Stimulated activated CD4-positive, alpha-beta T cell treated with anti-CD3 and anti-CD28 coated beads, Interleukin-1b, Interleukin-23, amount 100 ng/mL, for 48 hours (primary cell): ENCODE measurements at places on chromosomes 4 and X.

GRCh38 chrX:116010939-116011338 is 159.6 kb upstream of the AGTR2 start:
- DNase-seq, result no peak

- no peak for DNase-seq
These were observed 2262.0 kb upstream of the TENM3 start for GRCh38 chr4:179981161-179981560.

GRCh38 chrX:153981771-153982533 is 9.4 kb downstream of the TMEM187 start:
- DNase-seq, result peak; percentile 77

DNA sequence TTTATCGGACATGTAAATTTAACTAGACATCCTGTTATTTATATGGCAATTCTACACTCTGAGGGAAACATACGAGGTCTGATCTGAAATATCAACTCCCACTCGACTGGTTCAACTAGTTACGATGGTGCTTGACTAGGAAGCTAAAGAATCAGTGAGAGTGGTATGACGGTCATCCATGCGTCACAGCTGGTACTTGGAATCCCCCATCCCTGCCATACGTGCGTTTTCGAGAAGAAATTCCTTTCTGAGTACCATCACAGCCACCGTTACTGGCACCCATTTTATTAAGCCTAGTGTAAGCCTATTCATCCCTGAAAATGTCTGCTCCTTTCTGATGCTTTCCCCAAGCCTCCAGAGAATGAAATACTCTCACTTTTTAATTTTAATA is 695 bp upstream of the PIGA start:
- peak; percentile 45 for DNase-seq

DNA sequence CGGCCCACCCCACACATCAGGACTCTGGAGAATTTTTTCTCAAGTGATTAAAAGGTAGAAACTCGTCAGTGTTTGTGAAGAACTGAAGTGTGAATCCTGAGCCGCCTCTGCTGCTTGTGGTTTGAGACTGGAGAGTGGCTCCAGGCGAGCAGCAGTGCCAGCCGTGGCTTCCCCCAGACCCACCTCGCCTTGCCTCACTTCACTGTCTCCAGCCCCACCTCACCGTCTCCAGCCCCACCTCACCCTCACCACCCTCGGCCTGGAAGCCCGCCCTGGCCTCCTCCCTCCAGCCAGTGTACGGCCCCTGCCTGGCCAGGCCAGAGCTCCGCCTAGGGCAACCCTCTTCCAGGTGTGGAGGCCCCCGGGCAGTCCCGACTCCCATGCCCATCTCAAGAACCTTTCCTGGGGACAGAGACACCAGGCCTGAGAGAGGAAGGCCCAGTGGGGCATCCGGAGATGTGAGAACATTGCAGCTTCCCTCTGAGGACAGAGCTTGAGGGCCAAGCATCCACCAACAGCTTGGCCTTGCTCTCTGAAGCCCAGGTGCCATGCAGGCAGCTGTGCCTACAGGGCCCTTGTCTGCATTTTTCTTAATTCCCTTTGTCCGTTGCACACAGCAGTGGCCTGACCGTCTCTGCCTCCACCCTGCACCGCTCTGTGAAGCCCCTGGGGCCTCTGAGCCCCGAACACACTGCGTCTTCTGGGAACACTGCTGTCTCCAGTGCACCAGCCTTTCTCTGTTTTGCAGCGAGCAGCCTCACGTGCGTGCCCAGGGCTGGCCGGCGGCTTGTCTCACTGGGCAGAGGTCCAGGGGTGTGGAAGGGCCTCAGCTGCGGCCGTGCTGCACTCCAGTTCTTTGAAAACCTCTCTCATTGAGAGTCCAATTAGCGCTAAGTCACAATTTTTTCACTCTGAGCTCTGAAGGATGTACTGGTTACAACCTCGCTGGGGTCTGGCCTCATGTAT is 13.8 kb downstream of the SH3BP2 start:
- DNase-seq, result no peak

DNA sequence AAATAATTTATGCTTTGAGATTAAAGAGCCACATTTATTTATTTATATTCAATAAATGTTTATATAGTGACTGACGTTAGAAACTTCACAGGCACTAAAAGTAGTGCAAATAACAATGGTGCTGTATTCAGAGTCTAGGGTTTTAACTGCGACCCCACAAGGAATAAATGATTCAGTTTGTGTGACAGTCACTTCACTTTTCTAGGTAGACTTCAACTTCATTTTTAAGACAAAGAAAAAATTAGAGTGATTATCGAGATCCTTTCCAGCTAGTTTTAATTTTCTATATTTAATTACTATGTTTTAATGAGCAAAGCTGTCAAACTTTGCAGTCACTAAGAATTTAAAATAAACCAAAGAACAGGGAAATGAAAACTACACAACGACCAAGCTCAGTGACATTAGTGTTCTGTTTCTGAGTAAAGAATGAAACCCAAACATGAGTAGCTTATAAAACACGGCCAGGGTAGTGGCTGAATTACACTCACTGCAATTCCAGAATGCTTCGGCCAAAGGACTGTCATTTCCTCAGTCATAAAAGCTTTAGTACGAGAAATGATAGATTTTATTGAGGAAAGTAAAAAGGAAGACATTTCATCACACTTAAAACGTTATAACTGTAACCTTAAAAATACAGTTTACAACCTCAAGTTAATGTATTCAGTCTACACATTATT is 38.6 kb downstream of the ADGRA3 start:
- no peak for DNase-seq

DNA sequence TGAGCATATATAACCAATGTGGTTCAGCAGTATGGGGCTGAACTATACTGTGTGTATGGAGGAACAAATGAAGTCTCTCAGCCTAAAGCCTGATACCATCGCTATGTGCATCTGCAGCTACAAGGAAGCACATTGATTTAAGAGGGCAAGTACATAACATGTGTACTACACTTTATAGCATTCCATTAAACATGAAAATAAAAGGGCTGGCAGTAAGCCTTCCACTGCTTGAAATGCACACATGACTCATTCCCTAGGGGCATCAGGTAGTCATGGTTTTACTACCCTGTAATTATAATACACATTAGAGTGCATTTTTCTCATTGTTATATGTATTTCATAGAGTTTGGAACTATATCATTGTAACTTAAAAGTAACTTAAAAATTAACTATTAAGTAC is 51.2 kb downstream of the SMARCA1 start:
- no peak for DNase-seq

DNA sequence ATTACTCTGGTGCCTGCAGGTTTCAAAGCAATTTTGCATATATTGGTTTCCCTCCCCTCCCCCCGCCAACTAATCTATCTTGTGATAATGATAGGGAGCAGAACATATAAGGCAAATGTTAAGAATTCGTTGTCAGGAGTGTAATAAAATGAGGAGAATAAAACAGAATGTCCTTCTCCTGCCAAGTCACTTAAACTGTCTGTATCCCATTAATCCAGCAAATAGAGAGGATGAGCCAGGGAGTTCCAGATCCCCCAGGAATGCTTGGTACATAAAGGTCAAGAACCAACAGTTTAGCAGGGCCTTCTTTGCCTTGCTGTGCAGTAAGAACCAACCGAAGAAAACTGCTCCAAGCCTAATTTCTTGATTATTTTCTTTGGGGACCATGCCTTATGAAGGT is 141.4 kb downstream of the AMELX start:
- no peak for DNase-seq

DNA sequence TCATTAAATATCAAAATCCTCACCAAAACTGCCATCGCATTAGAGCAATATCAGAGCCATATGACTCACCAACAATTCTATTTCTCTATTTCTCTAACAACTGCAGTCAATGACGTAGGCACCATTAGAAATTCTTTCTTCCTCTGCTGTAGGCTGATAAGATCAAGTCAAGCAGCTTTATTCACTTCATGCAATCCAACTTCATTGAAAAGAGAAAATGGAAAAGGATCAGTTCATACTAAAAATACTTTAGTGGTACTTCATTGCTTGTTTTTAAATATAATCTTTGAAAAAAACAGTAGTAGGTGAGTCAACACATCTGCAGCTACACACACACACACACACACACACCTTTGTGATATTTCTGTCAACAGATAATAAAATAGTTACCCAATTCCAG is 345.3 kb upstream of the TENM3 start:
- no peak for DNase-seq

DNA sequence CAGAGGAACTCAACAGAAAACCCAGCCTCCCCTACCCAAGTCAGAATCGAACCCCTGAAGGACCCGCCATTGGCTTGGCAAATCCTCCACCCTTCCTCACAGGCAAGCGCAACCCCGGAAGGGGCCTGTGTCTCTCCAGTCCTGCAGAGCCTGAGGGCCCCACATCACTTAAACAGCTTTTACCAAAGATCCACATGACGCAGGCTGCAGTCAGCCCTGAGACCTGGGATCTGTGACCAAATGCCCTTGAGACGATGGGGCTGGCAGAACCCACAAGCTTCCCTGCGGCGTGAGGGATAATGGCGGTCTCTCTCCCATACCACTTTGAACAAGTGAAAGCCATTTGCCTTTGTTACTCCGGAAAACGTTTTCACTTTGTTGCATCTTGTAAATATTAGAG is 54.9 kb downstream of the ACOX3 start:
- DNase-seq, result no peak

DNA sequence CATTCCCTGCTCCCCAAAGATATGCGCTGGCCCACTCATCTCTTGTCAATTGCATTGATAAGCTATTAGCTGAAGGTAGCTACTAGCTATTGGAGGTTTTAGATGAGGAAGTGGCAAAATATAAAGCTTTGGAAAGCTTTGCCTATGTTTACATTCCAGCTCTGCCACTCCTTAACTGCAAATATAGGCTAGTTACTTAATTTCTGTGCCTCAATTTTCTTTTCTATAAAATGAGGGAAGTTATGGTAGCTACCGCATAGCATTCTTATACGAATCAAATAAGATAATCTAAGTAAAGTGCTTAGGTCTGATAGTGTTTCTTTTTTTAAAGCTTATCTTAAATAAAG is 47.7 kb upstream of the RASGEF1B start:
- DNase-seq, result no peak

DNA sequence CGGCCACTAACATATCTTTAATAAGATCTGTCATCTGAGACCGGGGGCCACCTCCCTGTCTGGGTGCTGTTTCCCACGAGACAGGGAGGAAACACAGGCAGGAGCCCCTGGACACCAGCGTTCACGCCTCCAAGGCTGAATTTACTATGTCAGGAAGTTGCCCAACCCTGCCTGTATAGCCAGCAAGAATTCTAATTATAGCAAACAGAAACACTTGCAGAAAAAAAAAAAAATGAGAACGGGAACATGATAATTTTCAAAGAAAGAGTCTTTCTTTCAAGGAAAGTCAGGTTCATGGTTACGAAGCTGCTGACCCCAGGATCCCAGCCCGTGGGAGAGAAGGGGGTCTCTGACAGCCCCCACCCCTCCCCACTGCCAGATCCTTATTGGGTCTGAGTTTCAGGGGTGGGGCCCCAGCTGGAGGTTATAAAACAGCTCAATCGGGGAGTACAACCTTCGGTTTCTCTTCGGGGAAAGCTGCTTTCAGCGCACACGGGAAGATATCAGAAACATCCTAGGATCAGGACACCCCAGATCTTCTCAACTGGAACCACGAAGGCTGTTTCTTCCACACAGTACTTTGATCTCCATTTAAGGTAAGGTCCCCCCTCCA is at the start of gene IL3RA:
Gene IL3RA (plus strand): TSS at position 455 of the 613 bp plus-strand sequence. CDS start 4,981 bp downstream, outside the sequence.
- no peak for DNase-seq

- DNase-seq, result no peak
These were observed 3.1 kb upstream of the FGF16 start for GRCh38 chrX:77444075-77444474.

- no peak for DNase-seq
These were observed 45.2 kb downstream of the ADH5 start for GRCh38 chr4:99043346-99043745.

DNA sequence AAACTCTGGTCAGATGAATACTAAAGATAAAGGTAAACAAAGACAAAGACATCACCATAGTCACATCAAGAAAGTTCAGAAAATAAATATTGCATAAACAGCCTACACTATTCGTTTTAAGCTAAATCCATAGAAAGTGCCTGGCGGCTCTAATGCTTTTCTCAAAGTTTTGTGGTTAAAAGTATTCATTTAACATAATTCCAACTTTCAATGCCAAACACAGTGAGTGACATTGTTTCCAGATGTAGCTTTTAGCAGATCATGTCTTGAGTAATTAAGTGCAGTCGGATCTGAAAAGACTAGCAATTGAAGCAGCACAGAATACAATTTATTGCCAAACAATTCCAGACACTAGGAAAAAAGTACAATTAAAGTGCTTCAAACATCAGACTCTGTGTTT is 287.1 kb upstream of the ADGRL3 start:
- no peak for DNase-seq

GRCh38 chr4:26413582-26413981 is 76.7 kb downstream of the CCKAR start:
- DNase-seq, result no peak

DNA sequence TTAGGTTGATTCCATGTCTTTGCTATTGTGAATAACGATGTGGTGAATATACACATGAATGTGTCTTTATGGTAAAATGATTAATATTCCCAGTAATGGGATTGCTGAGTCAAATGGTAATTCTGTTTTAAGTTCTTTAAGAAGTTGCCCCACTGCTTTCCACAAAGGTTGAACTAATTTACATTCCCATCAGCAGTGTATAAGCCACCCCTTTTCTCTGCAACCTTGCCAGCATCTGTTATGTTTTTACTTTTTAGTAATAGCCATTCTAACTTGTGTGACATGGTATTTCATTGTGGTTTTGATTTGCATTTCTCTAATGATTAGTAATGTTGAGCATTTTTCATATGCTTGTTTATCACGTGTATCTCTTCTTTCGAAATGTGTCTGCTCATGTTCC is 503.3 kb downstream of the PCDH18 start:
- no peak for DNase-seq

- DNase-seq, result no peak
These were observed 7.4 kb downstream of the AFF1 start for GRCh38 chr4:86942185-86942666.

- DNase-seq, result no peak
These were observed 22.7 kb upstream of the PLA2G12A start for GRCh38 chr4:109752525-109752924.

- no peak for DNase-seq
These were observed 118.6 kb downstream of the CCSER1 start for GRCh38 chr4:90245837-90246236.

DNA sequence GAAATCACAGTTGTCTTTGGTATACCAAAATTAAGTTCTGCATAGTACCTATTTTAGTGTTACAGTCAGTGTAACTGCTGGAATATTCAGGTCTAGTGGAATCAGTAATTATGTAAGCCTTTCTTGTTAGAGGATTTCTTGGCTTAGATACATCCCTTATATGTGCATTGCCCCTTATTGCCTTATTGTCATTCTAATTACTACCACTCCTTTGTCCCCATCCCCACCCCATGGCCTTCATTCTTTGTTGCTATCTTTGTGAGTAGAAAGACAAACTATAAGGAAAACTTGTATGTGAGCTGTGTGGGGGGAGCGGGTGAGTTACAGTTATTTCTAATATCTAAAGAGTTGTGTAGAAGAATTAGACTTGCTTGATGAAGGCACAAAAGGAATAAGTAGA is 36.9 kb upstream of the RPA4 start:
- DNase-seq, result no peak

- DNase-seq, result no peak
These were observed 508.7 kb upstream of the HTR2C start for GRCh38 chrX:114075073-114075673.
